Skin of body (tissue), 3 donors: ENCODE measurements at places on chromosomes 5 and 9.

- no peak for DNase-seq
These were observed 12.2 kb downstream of the GPR150 start for GRCh38 chr5:95631991-95632675.

DNA sequence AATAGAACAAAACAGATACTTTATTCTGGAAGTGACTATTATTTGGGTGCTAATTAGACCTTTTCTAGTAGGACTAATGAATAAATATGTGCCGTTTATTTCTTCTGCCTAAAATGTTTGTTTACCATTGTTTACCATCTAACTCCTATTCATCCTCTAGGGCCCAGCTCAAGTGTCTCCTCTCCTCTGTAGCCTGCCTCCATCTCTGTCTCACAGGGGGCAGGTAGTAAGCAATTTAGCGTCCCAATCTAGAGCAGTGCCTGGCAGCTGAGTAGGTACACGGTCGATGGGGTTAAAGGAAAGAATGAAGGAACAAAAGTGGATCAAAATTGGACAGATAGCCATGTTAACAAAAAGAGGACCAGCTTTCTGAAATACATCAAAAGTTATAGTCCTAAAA is 230.9 kb downstream of the SLF1 start:
- no peak for DNase-seq

GRCh38 chr5:74306845-74307244 is 333.7 kb downstream of the ENC1 start:
- no peak for DNase-seq

- DNase-seq = no peak
These were observed 7.8 kb downstream of the CREB3 start for GRCh38 chr9:35740243-35740642.

DNA sequence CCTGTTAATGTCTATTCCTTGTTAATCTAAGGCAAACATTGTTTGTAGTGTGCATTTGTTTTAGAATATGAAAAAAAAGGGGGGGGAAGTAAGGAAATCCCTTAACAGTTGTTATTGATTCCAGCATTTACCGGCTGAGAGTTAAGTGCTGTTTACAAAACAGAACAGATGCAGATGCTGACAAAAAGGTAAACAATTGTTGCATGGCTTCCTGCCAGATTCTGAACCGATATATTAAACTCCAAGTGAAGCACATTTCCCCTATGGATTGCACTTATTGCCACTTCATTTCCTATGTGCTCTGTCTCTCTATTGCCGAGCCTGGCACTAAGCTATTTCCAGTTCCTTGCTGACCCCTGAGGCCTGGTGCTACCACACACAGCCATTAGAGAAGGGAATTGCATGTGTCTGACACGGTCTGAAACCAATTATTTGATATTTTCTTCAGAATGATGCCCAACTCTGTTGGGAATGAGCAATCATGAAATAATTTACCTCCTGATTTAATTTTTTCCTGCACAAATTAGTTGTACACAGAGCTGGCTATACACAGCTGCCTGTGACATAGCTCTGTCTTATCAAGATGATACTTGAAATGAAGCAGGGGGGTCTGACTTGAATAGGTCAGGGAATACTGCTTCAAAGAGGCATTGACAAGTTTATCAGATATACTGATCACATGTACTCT is 109.8 kb downstream of the KIAA0825 start:
- no peak for DNase-seq

- DNase-seq = no peak
These were observed 276.0 kb downstream of the DMAC1 start for GRCh38 chr9:7523426-7524043.
